Cerebellar nuclear complex (tissue), 1 donor: ENCODE measurements at places on chromosomes 2 and 18.

GRCh38 chr2:151795646-151796240 is 32.5 kb downstream of the ARL5A start:
- DNase-seq: no peak

GRCh38 chr2:219798430-219798829 is 171.0 kb downstream of the SLC4A3 start:
- DNase-seq: no peak

DNA sequence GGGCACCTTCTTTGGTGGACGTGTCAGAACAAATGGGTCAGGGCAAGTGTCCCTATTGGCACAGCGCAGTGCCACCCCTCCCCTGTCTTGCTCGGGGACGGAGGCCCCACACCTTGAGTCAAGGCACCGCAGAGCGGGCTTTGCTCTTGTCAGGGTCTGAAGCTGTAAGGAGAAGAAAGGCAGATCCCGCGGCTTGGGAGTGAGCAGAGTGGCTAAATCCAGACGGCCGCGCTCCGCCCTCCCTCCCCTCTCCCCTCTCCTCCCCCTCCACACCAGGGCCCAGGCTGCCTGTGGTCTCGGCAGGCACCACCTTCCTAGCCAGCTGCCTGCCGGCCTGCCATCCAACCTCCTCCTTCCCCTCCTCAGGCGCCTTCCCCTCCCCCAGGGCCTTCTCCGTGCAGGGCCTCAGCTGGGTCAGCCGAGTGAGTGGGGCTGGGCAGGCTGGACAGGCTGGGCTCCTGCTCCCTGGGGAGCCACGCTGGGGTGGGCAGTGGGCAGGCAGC is 25.8 kb downstream of the SPEG start:
- DNase-seq: no peak

GRCh38 chr18:26700728-26701127 is 152.4 kb upstream of the KCTD1 start:
- no peak for DNase-seq

DNA sequence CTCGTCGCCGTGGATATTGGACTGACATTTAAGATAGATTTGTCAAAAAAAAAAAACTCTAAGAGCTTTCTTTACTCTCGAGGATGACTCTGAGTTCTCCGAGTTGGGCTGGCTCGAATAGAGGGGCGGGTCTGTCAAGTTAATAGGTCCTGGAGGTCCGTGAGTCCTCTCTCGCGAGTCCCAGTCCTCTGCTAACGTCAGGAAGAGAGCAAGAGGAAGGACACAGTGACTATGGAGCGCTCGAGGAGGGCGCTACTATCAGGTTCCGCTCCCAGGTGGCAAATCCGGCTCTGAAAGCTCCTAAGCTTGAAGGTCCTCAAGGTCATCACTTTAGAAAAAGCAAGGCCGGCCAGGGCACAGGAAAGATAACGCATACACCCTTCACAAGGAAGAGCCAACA is 404 bp upstream of the AKAIN1 start:
- no peak for DNase-seq

GRCh38 chr18:74582642-74583041 is 15.0 kb upstream of the ZNF407 start:
- DNase-seq: no peak

GRCh38 chr2:425947-426346 is 138.1 kb upstream of the ALKAL2 start:
- DNase-seq: no peak

DNA sequence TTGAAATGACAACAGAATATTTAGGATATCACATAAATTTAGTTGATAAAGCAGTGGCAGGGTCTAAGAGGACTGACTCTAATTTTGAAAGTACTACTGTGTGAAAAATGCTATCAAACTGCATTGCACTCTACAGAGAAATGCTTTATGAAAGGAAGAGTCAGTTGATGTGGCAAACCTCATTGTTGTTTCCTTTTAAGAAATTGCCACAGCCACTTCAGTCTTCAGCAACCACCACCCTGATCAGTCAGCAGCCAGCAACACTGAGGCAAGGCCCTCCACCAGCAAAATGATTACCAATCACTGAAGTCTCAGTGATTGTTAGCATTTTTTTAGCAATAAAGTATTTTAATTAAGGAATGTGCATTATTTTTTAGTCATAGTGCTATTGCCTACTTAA is 488.7 kb upstream of the SLC39A10 start:
- no peak for DNase-seq

DNA sequence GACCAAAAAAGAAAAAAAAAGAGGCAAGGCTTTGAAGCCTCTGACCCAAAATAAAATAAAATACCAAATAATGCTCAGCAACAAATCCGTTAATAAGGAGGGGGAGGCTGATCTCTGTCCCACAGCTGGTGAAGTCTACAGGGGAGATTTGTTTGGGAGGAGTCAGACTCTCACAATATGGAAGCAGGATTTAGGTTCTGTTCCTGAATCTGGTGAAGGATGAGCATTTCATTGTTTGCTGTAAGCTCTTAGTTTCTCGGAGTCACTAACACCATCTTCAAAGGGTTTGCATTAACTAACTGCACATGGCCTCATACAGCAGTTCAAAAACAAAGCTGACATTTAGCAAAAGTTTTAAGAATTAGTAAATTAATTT is 339.4 kb upstream of the TNP1 start:
- DNase-seq: no peak

- DNase-seq: no peak
These were observed 264.2 kb downstream of the LNPK start for GRCh38 chr2:175737722-175738361.

DNA sequence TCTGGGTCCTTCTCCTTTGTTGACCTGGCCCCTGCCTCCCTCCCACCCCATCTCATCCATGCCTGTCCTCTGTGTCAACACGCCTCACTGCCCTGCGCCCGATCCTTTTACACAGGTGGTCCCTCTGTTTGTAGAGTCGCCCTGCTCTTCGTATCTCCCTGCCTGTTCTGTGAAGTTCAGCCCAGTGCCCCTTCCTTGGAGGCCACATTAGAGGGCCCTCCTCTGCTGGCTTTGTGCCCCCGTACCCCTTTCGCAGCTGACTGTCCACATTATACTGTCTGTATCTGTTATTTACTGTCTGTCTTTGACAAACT is 25.5 kb downstream of the ASAP2 start:
- DNase-seq: no peak

- no peak for DNase-seq
These were observed 221.4 kb downstream of the CMPK2 start for GRCh38 chr2:6644261-6644660.

GRCh38 chr2:69734854-69735544 is 6.9 kb upstream of the ANXA4 start:
- DNase-seq: no peak

- DNase-seq: no peak
These were observed 66.5 kb upstream of the CCDC178 start for GRCh38 chr18:33507019-33507418.

DNA sequence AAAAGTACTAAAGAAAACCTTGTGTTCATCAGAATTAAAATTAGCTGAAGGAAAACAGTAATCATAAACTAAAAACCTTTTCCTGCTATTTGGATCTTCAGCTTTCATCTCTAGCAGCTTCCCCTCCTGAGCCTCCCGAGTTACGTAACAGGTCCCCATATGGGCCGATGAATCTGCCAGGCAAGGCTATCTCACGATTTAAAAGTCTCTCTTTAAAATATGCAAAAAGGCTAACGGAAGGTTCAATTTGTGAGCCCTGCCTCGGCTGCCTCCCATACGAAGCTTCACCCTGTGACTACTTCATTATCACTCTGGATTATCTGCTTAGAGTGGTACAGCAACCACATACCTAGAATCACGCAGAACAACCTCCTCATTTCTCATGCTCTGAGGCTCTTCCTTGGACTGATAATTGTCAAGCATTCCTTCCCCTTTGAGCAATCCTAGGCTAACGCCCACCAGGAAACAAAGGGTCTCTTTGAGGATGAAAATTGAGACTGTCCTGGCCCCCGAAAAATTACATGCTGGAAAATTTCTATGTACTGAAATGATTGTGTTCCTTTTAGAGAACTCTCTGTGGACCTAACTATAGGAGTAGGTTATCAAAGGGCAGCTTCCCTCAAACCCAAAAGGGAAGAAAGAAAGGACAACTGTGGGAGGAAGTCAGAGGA is 147.4 kb downstream of the ZEB2 start:
- DNase-seq: no peak

GRCh38 chr2:150110548-150110947 is 376.9 kb downstream of the RND3 start:
- no peak for DNase-seq

DNA sequence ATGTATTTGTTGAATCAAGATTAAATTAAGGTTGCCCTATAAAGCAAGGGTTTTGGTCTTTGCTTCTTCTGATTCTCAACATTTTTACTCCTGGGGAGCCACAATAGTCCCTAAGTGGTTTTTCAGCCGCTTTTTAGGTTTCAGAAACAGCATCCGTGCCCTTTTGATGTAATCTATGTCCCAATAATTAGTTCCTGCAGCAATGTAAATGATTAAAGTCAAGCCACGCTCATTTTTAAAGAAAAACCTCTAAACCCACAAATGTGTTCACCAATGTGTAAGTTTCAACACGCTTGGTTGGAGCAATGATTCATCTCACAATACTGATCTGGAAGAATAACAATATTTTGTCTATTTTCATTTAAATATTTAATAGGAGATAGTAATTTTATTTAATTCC is 5.6 kb downstream of the ARL4C start:
- DNase-seq: no peak

GRCh38 chr2:217906798-217907197 is 96.0 kb downstream of the TNS1 start:
- DNase-seq: no peak
